ENCODE measurements at places on chromosomes 2 and 18.

DNA sequence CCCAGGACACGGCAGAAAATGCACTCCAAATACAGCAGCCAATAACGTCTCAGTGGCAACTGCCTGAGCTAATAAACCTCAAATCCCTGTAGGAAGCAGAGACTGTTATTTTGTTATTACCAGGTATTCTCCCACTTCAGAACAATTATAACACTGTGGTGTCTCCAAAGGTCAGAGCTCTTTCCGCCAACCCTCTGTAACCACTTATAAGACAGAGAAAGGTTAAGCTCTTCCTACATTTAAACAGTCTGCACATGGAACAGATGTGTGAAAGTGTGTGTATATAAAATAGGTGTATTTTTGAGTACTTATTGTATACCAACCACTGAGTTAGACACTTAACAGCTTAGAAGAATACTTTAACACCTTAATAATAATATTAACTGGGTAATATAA lies 64.1 kb downstream of the FBXO15 start:
- no peak for DNase-seq

DNA sequence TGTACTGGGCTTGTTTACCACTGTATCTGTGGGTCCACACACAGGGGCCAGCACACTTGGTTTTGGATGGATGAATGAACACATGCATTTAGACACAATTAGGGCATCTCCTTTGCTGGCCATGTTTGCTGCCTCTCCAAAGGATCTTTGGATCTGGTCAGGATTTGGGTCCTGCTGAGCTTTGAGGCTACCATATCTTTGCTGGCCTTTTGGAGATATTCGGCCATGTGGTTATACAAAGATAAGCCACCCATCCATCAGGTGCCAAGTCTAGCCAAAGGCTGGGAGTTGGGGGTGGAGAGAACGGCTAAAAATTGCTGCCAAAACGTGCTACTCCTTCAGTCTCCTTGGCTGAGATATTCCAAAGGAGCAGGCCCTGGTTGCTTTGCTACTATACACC lies 18.2 kb upstream of the FZD7 start:
- DNase-seq, result no peak

GRCh38 chr2:217743407-217743806 lies 259.4 kb downstream of the TNS1 start:
- DNase-seq, result no peak

DNA sequence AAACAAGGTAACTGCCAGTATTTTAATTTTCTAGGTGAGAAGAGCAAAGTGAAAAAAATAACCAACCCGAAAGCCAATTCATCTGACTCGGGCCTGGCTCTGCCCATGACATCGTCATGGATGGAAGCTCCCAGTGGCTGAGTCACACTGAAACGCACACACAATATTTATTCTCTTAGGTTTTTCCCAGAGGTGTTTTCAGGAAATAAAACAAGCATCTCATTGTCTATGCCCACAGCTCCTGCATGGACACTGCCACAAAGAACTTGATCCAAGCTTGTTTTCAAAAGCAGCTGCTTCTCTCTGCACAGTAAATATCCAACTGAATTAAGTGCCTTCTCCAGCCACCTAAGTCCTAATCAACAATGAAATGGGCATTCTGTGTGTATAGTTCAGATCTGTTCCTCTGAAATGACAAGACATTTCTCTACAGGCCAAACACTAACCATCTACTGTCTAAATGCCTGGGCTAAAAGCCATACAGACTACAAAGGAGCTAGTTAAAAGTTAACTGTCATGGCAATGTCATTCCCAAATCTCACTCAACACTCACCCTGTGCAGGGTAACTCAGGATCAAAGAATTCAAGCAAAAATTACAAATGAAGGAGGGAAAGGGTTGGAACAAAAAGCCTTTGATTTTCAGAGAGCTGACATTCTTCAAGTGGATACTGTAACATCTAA lies 62.9 kb downstream of the RPL31 start:
- DNase-seq, result no peak

GRCh38 chr18:42268186-42268725 lies 313.2 kb downstream of the PIK3C3 start:
- no peak for DNase-seq

DNA sequence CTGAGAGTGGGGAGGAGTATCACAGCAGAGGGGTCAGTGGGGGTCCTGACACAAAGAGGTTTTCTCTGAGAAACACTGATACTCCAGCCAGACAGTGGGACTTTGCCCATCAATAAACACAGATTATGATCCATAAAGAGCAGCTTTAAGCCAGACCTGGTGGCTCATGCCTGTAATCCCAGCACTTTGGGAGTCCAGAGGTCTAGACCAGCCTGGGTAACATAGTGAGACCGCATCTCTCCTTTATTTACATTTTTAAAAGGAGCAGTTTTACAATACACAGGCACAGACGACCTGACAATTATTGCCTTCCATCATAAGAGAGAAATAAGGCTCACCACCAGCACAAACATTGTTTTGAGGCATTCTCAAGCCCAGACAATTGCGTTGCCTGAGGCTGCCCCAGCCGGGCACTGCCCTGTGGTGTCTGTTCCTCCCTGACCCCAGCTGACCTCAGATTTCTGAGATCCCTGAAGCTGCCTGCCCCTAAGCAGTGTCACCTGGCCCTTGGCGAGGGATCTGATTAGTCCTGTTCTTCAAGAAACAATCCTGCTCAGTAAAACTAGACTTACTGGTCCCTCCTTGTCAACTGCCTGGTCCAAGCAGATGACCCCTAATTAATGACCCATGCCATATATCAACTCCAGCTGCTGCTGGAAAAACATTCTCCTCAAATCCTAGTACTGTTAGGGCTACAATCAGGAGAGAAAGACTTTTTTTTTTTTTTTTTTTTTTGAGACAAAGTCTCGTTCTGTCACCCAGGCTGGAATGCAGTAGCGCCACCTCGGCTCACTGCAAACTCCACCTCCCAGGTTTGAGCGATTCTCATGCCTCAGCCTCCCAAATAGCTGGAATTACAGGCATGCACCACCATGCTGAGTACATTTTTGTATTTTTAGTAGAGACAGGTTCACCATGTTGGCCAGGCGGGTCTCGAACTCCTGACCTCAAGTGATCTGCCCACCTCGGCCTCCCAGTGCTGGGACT lies 59.4 kb upstream of the SOS1 start:
- DNase-seq, result no peak

GRCh38 chr2:173240083-173240482 lies 114.6 kb upstream of the CDCA7 start:
- peak; percentile 19 for DNase-seq

DNA sequence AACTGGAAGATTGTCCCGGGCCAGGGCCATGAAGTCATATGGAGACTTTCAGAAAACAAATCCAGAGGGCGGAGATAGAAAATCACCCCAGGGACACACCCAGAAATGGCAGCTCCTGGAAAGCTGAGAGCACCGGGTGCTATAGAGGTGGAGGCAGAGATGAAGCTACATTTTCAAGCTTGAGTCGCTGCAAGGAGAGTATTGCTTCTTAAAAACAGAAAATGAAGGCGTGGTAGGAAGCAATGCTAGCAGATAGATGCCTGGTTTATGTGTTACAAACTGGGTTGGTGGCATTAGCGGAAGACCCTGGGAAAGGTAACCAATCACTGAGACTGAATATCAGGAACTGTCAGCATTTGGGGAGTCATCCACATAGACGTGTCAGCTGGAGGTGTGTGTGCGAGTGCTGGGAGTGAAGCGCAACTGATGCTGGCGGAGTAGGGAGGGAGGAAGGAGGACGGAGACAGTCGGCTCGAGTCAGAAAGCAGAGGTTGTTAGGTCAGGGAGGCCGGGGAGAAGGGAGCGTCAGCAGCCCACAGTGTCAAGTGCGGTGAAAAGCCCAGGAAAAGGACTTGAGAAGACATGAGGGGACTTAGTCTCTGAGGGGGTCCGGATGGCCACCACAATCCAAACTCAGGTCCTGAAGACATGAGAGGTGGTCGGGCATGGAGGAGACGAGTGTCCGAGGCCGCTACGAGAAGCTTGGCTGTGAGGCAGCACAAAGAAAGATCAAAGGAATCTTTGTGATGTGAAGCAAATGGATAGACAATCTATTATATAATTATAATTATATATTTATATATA lies 45.4 kb downstream of the C18orf63 start:
- DNase-seq, result no peak

- peak; percentile 18 for DNase-seq
Measured at GRCh38 chr2:232420463-232421188, 14.0 kb downstream of the ALPG start.

GRCh38 chr2:129164220-129164949 lies 815.1 kb upstream of the RAB6C start:
- no peak for DNase-seq

DNA sequence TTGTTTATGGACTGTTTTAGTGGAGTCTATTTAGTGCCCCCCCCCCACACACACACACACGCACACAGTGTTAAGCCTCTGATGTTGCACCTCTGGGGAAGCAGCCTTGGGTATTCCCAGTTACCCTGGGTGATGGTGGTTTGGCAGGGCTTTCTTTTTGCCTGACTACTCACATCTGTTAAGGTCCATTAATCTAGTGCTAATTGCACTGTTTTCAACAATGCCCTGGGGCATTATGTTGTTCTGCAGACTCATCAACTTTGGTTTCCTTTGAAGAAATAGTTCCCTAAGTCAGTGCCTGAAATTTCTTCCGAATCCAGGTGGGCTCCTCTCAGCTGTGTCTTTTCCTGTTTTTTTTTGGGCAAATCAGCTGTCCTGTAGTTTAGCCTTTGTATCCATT lies 34.7 kb downstream of the SPOPL start:
- no peak for DNase-seq

DNA sequence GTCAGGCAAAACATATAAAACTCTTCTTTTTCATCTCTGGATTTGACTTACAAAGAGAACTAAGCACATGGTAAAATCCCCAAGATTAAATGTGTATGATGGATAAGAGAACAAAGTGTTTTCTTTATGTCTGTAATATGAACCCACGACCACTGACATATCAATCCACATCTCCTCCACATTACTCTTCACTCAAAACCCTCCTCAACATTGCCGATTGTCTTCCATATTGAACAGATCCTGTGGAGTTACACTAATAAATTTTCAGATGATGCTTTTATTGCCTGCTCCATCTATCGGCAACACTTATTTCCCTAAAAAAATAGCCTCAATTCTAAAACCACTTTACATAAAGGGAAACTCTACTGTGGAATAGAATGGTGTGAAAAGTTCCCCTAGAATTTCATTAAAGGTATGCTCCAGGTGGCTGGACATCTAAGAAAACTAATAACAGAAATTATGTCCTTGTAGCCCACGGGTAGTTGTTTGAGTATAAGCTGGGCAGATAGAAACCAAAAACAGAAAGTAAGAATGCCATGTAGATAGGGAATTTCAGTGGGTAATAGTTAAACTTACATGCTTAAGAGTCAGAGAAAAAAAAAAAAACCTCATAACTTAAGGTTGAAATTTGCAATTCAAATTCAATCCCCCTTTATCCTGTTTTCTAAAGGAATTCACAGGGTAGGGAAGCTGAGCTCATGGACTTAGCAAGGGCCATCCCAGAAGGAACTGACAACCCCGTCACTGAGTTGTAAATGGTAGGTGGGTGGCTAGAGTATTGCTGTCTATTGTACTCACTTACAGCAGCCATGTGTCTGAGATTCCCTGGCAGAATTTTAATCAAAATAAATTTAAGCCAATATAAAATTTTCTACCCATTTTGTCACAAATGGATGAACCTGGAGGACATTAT lies 305.4 kb upstream of the LYPD1 start:
- DNase-seq, result no peak

DNA sequence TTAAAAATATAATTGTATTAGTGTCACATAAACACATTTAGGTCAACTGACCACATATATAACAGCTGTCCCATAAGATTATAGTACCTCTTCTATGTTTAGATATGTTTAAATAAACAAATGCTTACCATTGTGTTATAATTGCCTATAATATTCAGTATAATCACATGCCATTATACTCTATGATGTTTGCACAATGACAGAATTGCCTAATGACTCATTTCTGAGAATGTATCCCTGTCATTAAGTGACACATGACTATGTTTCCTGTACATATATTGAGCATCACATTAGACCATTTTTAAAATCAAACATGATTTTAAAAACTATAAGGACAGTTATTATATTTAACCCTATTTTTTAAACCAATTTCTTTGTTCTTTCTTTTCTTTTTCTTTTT lies 89.8 kb downstream of the HS6ST1 start:
- DNase-seq, result peak; percentile 6

DNA sequence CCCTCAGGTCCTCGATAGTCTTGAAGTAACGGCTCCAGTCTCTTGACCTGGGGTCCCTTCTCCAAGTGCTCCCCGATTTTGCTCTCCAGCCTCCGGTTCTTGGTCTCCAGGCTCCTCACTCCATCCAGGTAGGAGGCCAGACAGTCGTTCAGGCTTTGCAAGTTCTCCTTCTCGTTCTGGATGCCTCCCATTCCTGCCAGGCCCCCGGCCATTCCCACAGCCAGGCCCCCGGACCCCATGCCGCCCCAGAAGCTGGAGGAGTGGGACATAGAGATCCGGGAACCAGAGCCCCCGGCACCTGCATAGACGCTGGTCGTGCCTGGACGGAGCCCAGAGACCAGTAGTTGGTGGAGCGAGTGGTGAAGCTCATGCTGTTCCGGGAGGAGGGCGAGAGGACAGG lies 29.0 kb upstream of the RAB31 start:
- DNase-seq, result no peak

- DNase-seq, result no peak
Measured at GRCh38 chr2:55096586-55096985, 46.3 kb upstream of the RTN4 start.

DNA sequence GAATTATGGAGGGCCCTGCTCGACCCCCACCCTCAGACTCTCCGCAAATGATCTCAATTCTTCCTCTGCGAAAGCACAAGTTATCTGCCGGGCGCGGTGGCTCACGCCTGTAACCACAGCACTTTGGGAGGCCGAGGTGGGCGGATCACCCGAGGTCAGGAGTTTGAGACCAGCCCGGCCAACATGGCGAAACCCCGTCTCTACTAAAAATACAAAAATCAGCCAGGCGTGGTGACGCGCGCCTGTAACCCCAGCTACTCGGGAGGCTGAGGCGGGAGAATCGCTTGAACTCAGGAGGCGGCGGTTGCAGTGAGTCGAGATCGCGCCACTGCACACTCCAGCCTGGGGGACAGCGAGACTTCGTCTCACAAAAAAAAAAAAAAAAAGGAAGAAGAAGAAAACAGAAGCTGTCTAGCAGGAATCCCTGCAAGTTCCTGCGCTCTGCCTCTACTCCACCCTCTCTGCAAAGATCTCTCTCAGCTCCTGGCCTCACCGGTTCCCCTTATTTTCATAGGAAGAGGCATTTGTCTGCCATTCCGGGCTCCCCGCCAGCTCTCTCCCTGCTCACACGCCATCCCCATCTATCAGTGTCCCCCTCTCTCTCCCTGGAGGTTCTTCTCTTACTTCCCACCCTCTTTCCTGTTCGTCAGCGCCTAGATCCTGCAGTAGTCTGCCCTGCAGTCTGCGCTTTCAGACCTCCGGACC lies 13.5 kb upstream of the COLEC12 start:
- no peak for DNase-seq

GRCh38 chr2:61109291-61109690 lies 43.6 kb downstream of the SANBR start:
- peak; percentile 4 for DNase-seq

DNA sequence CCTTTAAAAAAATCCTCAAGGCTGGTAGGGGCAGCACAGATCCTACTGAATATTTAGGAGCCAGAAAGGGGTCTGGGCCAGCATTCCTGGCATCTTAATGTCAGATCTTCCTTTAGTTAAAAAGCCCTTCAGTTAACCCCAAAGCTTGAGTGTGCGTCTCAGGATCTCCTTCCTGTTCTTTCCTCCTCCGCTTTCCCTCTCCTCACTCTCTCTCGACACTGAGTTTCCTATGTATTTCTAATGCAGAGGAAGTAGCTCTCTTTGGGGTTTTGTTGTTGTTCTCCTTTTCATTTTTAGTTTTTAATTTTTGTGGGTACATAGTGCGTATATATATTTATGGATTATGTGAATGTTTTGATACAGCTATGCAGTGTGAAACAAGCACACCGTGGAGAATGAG lies 109.9 kb upstream of the COPS8 start:
- DNase-seq, result no peak

All from activated CD4-positive, alpha-beta T cell treated with anti-CD3 and anti-CD28 coated beads, Interleukin-2, amount 50 U/mL, for 16 hours (primary cell).